ENCODE measurements at places on chromosomes 16 and 17.

- DNase-seq, result no peak
Observed at GRCh38 chr16:51157698-51158097, 6.6 kb upstream of the SALL1 start.

DNA sequence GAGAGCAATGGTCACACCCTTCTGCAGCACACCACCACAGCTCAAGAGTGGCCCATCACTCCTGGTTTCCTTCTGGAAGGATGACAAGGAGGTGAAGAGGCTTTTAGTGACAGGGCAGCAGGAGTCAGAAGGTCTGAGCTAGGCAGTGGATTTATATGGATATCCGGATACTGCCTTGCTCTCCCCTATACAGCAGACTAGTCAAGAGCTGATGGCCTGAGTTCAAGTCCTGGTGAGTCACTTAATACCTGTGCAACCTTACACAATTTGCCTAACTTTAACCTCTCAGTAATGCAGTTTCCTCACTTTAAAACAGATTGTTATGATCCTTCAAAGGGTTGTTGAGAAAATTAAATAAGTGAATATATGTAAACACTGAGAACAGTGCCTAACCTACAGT, 22.9 kb downstream of the MYO18A start:
- no peak for DNase-seq

DNA sequence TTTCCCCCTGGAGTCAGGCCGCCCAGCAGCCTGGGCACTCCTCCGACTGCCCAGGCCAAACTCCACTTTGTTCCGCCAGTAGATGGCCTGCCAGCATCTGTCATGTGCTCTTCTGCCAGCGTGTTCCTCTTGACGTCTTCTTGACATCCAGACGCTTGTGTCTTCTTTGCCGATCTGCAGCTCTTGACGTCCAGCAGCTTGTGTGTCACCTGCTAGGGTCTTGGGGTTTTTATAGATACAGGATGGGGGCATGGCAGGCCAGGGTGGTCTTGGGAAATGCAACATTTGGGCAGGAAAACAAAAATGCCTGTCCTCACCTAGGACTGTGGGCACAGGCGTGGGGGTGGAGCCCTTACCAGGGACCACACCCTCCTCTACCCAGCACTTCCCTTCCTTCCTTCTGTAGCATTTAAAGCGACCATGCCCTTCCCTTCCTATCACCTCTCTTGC, 88.7 kb downstream of the BMERB1 start:
- no peak for DNase-seq

GRCh38 chr17:77287432-77288068, 146.8 kb downstream of the SEC14L1 start:
- no peak for DNase-seq

DNA sequence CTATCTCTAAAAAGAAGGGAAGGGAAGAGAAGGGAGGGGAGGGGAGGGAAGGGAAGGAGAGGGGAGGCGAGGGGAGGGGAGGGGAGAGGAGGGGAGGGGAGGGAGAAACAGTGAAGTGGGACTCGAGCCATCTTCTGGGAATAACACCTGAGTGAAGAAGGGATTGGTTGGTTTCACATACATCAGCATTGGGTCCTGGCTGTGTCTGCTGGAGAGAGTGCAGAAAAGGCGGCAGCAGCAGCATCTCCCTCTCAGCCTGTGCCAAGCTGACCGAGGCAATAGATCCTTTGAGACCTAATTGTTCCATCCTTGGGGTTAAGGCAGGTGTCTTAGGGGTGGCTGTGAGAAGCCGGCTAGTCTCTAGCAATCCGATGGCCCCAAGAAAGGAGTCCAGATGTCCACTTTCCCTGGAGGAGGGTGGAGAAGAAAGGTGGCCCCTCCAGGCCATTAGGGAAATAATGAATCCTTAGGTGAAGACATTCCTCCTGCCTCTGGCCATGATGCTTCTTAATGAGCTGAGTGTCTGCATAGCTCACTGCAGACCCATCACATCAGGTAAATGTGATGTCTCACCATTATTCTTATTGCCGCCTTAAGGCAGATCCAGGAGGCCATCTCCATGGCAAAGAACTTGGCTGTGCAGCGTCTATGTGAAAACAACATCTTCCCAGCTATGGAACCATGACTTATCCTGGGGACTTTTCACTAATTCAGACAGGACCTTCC, 71.6 kb downstream of the WIPI1 start:
- no peak for DNase-seq

- no peak for DNase-seq
Observed at GRCh38 chr17:28509789-28510188, 3.6 kb downstream of the FOXN1 start.

- peak; percentile 8 for DNase-seq
Observed at GRCh38 chr17:72788950-72789585, 303.4 kb downstream of the SLC39A11 start.

GRCh38 chr17:82457073-82457928, 1.2 kb upstream of the NARF start:
- DNase-seq, result no peak

GRCh38 chr16:14307059-14307526, 236.0 kb downstream of the MRTFB start:
- DNase-seq, result no peak

GRCh38 chr17:77892469-77893143, 65.9 kb upstream of the TNRC6C start:
- peak; percentile 25 for DNase-seq

DNA sequence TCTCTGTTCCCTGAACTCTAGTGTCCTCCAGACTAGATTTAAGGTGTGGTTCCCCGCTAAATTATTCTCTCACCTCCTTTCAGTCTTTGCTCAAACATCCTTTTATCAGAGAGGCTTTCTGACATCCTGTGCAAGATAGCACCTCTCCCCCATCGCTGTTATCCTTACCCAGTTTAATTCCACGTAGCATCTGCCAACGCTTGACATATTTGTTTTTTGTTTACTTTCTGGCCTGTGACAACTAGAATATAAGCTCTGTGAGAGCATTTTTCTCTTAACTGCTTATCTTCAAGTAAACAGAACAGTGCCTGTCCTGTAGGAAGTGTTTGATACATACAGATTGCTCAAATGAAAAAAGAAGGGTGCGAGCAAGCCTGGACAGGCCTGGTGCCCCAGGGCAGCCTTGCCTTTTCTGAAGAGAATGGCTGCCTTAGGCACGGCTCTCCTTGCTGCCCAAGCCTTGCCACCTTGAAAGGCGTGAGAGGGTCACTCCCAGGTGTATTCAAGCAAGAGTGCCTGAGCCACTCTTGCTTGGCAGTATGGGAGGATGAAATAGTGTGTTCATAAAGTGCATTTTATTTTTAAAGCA, 9.7 kb downstream of the DYNLL2 start:
- DNase-seq, result no peak

DNA sequence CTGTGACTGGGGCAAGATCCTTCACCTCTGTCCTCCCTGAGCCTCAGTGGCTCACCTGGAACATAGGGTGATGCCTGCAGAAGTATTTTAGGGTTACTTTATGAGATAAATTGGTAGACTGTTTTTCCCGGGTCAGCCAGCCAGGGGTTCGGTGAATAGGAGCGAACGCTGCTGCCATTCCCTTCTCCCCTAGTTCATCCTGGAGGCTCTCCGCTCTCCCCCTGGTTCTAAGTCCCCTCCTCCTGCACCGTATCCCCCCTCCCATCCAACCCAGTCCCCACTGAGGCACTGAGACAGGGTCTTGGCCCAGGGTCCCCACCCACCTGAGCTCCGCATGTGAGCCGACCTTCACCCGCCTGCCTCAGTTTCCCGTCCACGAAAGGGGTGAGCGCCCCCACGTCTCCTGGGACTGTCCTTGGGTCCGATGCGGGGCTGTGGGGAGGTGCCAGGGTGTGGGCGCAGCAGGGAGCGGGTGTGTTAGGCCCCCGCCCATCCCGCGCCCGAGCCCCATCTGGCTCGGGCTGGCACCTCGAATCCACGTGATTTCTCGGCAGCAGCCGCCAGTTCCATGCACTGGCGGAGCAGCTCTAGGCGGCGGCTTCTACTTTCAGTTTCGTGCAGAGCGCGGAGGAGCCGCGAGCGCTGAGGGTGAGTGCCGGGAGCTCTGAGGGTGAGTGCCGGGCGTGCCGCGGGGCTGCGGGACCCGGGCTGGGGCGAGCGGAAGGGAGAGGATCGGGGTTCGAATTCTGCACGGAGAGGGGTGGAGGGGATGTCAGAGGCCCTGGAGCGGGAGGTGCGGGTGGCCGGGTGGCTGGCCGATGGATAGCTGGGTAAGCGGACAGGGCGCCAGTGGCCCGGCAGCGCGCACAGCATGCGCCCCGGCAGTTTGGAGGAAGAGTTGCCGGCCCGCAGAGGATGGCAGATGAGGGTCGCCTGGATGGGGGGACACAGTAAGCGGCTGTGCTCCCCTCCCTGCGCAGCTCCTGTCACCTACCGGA, at the start of gene NLRC5:
NLRC5 (plus strand) TSS at position 610 of the 998 bp plus-strand sequence. CDS start 31,156 bp downstream, outside the sequence.
- DNase-seq, result peak; percentile 30

DNA sequence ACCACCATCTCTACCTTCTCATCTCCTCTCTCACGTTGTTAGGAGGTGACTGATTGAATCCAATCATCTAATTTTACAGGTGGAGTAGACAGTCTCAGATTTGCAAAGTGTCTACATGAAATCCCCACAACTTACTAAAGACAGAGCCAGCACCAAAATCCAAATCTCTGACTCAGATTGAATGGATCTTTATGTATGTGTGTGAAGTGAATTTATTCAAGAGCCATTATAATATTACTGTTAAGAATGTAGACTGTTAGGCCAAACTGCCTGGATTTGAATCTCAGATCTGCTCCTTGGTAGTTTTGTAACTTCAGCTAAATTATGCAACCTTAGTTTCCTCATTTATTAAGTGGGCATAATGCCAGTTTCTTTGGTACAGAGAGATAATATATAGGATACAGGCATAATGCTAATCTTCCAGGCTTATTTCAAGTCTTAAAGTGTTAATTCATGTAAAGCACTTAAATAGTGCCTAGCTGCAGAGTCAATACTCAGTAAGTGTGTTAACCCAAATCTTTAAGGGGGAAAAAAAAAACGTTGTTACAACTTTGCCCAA, 12.7 kb downstream of the CNEP1R1 start:
- no peak for DNase-seq

GRCh38 chr16:87437911-87438610, 45.9 kb downstream of the MAP1LC3B start:
- no peak for DNase-seq

- DNase-seq, result peak; percentile 78
Observed at GRCh38 chr17:48131216-48131824, 23.8 kb downstream of the SNX11 start.

GRCh38 chr16:87376660-87377059, 6.9 kb downstream of the FBXO31 start:
- DNase-seq, result no peak

- DNase-seq, result no peak
Observed at GRCh38 chr17:4584917-4585637, 748 bp downstream of the SMTNL2 start.

GRCh38 chr17:35074711-35075707, 11.5 kb upstream of the RFFL start:
- DNase-seq, result no peak

DNA sequence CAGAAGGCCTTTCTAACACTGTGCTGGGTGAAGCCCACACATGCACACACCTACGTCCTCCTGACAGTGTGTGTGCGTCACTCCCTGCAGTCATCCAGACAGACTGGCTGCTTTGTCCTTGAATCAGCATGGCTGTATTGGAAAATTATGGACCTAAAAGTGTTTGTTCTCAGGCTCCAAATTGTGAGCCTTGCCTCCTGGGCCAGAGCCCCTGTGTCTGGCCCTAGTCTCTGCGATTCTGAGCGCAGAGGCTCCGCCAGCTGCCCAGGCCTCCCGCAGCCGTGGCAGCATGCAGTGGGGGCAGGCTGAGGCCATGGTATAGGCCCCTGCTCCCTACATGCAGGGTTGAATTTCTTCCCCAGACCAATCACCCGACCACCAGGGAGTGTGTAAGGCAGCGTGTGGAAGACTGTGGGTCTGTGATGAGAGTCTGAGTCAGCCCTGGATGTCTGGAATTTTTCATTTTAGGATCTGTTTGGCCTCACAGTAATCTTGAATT, 166.9 kb downstream of the LGALS9B start:
- DNase-seq, result no peak

- no peak for DNase-seq
Observed at GRCh38 chr17:75877752-75878173, 618 bp downstream of the TRIM47 start.

- DNase-seq, result no peak
Observed at GRCh38 chr16:74773446-74774222, 986 bp downstream of the FA2H start.

DNA sequence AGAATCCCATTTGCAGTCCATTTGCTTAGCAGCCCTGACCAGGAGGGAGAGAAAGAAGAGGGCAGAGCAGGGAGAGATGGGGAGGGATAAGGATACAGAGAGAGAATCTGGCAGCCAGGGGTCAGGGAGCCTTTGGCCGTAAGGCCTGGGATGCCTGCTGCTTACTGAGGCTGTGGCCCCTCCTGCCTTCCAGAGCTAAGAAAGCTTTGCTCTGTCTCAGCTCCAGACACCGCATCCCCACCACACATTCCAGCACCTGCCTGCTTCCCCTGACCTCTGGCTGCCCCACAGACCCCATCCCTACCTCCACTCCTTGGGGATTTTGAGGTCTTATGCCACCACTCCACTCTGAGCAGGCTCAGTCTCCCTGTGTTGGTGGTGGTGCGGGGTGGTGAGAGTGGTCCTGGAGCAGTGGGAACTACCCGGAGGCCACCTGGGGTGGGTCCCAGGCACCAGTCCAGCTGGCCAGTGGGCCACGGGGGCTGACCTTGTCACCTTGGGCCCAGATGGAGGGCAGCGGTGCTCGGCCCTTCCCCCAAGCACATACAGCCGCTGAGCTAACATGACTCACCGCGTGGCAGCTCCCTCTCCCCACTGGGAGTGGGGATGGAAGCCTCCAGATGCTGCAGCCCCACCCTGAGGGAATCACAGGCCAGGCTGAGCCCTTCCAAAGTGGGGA, 58.3 kb downstream of the RAI1 start:
- DNase-seq, result no peak

DNA sequence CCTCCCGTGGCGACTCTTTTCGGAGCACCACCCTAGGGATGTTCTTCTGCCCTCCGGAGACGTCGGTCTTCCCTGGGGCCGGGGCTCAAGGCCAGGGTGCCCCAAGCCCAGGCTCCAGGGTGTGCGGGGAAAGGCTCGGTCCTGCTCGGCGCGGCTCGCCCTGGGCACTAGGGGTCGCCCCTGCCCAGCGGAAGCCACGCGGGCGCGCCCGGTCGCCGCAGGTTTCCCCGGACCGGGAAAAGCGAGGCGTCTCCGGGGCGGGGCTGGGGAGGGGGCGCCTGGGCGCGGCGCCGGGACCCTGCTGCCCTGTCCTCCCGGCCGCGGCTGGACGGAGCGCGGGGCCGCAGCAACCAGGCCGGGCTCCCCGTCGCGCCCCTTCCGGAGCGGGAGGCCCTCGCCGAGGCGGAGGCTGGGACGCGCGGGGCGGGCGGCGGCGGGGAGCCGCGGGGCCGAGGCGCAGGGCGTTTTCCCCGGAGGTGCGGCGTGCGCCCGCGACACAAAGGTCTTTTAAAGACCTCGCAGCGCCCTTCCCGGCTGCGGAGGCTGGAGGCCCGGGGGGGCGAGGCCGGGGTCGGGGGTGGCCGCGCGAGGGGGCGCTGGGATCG, 76.4 kb downstream of the MRC2 start:
- peak; percentile 40 for DNase-seq

- DNase-seq, result no peak
Observed at GRCh38 chr17:22221344-22221743, 529.0 kb downstream of the KCNJ18 start.
